K562 (cell line): ENCODE measurements at places on chromosomes 7 and 10. TPM values are rescaled to one million over a fixed set of nuclear protein-coding genes. Genes with fewer than 3 reads are reported as not detected.
A peak's percentile ranks its signal among the peaks of the same experiment; 100 is the strongest.

The PRKAR2B gene
- polyA plus RNA-seq: 77.1 and 86.2 TPM in 2 replicates

The LIPF gene
- polyA plus RNA-seq: not detected in 2 replicates

The ATRNL1 gene
- not detected in 2 replicates for polyA plus RNA-seq

- no peak for DNase-seq
Observed at GRCh38 chr7:117472335-117472734, 7.5 kb upstream of the CFTR start.

GRCh38 chr10:98446661-98447221 lies at the start of gene HPS1:
Gene HPS1 (minus strand): TSS chr10:98446935. CDS start chr10:98443240, 3,695 bp downstream.
- DNase-seq: peak; percentile 91

GRCh38 chr7:7924303-7924702 lies 44.3 kb upstream of the GLCCI1 start:
- no peak for DNase-seq

DNA sequence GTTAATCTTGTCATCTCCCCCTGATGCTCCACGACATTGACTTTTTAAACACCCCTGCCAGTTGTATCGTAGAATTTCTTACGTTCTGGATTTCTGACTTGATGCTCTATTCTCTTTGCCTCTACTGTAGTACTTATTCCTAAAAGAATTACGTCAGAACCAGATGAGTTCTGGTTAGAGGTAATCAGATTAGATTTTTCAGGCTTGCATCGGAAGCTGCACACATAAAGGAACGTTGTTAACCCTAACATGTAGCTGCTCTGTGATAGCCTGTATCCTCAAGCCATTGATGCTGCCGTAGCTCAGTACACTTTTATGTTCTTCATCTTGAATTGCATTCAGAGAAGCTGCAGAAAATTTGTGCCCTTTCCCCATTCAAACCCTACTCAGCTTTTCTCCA lies 26.3 kb upstream of the TMEM236 start:
- no peak for DNase-seq

DNA sequence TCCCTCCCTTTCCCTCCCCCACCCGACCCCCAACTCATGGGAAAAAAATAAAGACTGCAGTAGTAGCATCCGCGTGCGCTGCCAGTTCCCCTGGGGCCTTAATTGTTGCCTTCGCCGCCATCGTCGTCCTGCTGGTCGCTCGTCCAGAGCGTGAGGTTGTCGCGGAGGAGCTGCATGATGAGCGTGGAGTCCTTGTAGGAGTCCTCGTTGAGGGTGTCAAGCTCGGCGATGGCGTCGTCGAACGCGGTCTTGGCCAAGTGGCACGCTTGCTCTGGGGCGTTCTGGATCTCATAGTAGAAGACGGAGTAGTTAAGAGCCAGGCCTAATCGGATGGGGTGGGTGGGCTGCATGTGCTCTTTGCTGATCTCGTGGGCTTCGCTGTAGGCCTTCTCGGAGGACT lies 27.0 kb downstream of the HSPB1 start:
- no peak for DNase-seq

DNA sequence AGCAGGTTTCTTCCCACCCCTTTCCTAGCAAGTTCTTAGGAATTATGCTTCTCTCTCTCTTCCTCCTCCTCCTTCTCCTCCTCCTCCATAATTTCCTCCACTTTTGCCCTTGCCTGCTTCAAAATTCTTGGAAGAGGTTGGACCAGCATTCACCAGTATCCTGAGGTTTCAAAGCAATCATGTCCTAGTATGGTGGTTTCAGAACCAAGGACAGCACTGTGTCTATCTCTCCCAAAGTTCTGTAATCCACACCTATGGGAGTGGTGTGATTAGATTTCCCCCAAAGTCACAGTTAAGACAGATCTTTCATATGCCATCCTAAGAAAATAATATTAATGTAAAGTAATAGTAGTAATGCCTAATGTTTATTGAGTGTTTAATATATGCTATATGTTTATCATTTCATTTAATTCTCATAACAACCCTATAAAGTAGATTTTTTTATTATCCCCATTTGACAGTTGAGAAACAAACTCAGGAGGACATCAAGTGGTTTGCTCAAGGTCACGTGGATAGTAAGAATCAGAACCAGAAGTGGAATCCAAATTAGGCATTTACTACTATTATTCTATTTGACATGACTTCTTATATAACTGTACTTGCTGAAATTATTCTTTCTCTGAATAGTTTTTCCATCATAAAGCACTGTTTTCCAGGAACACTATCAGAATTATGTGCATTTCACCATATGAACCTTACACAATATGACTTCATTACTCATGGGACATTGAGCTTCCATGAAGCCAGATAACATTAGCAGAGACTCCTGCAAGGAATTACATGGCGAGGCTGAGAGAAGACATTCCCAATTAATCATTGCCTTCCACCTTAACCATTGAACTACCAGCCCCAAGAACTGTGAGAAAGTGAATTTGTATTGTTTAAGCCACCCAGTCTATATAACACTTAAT lies 91.4 kb downstream of the IPMK start:
- no peak for DNase-seq

DNA sequence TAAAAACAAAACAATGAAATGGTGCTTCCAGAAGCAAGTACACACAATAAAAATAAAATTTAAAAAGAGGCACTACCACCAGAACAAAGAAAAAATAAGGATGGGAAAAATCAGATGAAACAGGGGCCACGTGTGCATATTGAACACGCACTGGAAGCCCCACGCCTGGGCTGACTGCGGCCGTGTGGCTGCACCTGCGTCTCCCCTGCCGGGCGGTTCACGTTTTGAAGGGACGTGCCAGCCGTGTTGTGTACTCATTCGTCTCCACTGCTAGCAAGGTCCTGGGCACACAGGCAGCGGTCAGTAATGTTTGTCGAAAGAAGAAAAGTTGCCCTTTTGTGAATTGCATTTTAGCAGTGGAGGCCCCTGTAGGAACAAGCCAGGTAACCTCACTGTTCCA lies 255.9 kb upstream of the RNF32 start:
- no peak for DNase-seq

DNA sequence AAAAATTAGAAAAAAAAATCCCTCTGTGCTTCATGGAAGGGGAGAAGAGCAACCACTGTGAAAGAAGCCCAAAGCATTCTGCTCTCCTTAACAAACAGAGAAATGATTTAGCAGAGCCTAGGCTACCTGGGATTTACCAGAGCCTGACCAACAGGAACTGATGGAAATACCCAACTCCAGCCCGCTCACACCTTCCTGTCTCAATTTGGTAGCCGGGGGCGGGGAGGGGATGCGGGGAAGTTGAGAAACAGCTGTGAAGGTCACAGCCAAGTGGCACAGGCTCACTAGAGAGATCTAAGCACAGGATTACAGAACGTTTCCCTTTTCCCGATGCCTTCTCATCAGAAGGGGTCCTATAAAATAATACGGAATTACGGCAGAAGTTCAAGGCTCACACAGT lies 17.6 kb downstream of the RSU1 start:
- no peak for DNase-seq

GRCh38 chr10:60513281-60513680 lies 123.6 kb upstream of the ANK3 start:
- DNase-seq: no peak

- no peak for DNase-seq
Observed at GRCh38 chr7:143415742-143416397, 7.2 kb upstream of the EPHA1 start.
